ENCODE measurements at places on chromosomes 6 and 20.

DNA sequence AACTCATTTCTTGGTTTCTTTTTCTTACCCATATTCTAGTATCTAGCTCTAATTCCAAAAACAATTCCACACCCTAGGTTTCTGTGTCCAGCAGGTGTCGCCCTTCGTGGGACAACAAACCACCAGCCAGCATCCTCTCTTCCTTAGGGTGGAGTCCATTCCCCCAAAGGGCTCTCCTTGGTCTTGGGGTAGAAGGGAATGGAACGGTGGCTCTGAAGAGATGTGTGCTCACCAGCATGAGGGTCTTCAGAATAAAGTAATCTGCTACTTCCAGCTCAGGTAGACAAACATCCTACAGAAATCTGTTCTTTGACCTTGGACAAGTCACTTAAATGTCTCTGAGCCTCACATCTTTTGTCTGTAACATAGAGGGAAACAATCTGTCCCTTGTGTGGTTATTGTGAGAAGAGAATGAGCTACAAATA lies 7.2 kb downstream of the HLA-DMB start:
- peak; percentile 54 for DNase-seq

- no peak for DNase-seq
Measured at GRCh38 chr6:81847866-81848265, 95.4 kb upstream of the TENT5A start.

GRCh38 chr6:74579794-74580193 lies 626.1 kb downstream of the COL12A1 start:
- no peak for DNase-seq

DNA sequence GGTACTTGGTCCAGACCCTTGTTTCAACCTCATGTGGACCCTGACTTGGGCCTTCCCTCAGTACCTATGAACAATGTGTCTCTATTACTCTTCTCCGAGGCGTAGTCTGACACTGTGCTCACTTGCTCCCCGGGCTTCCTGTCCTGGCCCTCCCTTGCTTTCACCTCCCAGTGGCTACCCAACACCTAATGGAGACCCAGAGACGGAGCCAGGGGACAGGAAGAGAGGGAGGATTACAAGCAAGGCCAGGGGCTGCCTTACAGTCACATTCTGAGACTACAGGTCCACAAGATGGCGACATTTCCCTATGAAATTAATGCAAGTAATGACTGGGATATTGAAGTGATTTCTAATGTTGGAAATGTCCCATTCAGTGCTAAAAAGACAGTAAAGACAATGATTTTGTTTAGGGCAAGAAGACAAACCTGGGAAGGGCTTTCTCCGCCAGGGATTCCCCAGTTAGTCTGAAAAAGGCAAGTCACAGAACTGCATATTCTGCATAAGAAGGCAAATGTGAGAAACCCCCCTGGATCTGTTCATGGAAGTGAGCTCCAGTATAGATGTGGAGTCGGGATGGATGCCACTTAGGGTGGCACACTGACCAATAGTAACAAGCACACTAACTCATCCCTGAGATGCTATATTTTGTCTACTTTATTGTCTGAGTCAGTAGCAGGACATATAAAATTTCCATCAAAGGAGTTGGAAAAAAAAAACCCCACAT lies 44.0 kb upstream of the ZBTB24 start:
- peak; percentile 1 for DNase-seq

GRCh38 chr6:2450546-2450945 lies 205.1 kb upstream of the GMDS start:
- DNase-seq = no peak

All from stimulated activated CD8-positive, alpha-beta memory T cell treated with anti-CD3 and anti-CD28 coated beads, Interleukin-2, amount 100 ng/mL, for 1 hour (primary cell).